Amygdala (tissue), 56 donors: ENCODE measurements at places on chromosomes 3 and 15.

GRCh38 chr3:102712896-102713295 is 278.1 kb downstream of the ZPLD1 start:
- no peak for DNase-seq

DNA sequence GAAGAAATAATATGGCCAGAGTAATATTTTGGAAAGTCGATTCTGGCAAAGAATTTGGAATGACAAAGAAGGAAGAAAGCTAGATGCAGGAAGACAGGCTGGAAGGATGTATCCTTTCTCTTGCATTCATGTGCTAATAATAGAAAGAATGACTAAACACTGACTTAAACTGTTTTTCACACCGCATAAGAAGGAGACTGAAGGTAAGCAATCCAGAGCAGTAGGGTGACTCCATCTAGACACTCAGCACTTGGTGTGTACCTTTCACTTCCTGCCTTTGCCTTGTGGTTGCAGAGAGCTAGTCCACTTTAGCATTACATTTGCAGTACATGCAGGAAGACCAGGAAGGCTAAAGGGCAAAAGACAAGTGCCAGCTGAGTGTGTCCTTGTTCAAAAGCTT is 234.6 kb downstream of the RBMS3 start:
- no peak for DNase-seq

GRCh38 chr3:129758785-129759320 is 134.7 kb downstream of the TMCC1 start:
- no peak for DNase-seq

DNA sequence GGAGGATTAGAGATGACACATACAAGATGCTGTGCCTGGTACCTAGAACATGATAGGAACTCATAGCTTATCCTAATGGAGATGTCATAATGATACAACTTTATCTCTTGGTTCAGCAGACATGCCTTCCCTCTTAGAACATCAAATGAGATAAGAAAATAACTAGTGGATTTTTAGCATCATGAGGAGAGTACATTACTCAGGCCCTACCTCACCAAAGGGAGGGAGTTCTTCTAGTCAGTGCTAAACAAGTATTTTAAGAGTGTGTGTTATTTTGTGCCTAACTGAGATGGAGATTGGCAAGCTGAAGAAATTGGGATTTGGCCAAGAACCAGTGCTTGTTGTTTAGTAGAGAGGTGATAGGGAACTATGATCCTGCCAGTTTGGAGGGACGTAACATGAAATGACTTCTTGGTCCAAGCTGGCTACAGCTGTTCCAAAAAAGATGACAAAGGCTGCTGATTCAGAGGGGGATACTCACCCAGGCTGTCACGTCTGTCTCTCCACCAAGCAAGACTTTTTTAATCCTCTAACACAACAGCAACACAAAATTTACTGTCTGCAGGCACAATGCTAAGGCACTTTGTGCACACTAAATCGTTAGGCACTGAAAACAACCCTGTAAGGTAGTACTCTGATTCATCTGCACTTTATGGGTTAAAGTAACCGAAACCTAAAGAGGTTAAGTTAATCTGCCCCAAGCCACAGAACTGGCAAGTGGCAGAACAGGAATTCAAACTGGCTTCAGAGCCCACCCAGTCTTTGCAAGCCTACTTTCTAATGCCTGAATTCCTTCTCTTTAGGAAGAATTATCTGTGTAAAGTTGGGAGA is 126.5 kb downstream of the CMSS1 start:
- DNase-seq, result no peak

GRCh38 chr3:189652042-189652441 is 20.9 kb downstream of the TP63 start:
- no peak for DNase-seq

- no peak for DNase-seq
Observed at GRCh38 chr3:105511031-105511430, 144.3 kb downstream of the ALCAM start.
